ENCODE measurements at places on chromosomes 7 and 10.

DNA sequence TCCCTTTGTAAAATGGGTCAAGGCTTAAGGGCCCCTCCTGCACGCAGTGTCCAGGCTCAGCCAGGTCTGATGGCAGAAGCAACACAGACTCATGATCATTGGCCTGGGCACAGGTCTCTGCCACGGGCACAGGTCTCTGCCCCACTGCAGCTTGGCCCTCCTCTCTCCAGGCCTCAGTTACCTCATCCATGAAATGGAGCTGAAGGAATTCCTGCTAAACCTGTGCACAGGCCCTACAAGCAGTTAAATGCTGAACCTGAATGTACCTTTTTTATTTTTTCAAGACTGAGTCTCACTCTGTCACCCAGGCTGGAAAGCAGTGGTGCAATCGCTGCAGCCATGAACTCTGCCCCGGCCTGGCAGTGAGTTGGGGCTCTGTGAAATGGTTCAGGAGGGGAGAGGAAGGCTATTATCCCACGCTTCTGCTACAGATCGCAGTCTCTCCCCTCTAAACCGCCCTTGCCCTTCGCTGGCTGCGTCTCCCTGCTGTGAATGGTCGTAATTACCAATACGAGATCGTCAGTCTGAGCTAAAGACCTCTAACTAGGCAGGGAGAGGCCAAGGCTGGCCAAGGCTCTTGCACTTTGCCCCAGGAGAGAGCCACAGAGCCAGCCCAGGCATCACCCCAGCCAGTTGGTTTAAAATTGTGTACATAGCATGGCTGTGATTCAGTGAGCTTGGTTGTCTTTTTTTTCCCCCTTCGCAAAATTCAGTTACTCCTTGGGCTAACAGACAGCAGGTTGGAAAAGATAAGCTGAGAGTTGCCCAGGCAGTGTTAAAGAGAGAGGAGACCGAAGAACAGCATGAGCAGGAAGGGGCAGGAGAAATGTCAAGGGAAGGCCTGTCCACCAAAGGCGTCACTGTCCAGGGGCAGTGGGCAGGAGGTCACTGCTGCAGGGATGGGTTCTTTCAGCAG lies 93.0 kb upstream of the KCTD7 start:
- DNase-seq = peak; percentile 78

DNA sequence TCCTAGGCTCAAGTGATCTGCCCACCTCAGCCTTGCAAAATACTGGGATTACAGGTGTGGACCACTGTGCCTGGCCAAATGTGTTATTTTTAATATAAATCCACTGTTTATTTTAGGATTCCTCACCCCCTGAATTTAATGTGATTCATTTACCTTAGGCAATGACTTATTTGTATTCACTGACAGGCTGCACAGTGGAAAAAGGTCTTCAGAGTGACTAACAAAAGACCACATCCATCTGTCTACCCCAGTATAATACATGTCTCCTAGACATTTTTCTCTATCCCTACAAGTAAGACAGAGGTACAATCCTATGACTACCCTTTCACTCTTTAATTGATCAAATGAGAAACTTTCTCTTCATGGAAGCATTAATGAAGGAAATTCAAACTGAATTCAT lies 230.2 kb downstream of the AHR start:
- no peak for DNase-seq

DNA sequence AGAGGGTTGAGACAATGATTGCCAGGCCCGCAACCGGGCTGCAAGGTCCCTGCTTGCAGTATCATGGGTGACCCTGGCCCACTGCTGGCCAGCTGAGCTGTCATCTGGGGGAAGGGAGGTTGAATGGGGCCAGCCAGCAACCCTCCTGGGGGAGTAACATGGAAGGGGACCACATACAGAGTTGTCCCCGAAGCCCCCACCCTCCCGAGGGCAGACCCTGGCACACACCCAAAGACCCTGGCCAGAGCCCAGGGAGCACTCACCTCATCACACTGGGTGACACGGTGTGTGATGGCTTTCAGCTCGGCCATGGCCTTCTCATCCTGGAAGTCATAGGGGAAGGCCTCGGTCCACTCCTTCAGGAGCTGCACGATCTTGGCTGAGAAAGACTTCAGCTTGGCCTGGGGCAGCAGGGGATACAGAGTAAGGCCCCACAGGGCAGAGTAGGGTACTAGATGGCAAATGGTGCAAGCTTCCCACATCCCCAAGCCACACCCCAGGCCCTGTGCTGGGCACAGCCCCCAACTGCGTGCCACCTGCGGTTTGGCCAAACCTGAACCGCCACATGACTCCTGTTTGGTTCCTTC lies 63.4 kb downstream of the CSGALNACT2 start:
- no peak for DNase-seq

- DNase-seq = no peak
Measured at GRCh38 chr7:73974948-73975926, 52.7 kb upstream of the ELN start.

DNA sequence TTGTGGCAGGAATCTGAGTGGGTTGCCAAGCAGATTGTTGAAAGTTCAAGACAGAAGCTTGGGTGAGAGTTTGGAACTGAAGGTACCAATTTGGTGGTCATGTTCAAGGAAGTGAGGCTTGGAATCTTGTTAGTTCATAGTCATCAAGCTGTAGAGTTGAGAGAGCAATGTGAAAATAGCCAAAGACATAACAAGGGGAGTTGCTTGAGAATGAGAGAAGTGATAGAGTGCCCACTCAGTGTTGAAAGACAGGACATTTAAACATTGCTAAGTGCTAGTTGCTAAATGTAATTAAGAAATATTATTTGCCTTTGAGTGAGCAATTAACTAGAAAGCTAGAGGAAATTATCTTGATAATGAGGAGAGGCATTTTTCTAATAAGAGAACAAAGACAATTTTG lies 17.0 kb downstream of the ITGB8 start:
- DNase-seq = no peak

DNA sequence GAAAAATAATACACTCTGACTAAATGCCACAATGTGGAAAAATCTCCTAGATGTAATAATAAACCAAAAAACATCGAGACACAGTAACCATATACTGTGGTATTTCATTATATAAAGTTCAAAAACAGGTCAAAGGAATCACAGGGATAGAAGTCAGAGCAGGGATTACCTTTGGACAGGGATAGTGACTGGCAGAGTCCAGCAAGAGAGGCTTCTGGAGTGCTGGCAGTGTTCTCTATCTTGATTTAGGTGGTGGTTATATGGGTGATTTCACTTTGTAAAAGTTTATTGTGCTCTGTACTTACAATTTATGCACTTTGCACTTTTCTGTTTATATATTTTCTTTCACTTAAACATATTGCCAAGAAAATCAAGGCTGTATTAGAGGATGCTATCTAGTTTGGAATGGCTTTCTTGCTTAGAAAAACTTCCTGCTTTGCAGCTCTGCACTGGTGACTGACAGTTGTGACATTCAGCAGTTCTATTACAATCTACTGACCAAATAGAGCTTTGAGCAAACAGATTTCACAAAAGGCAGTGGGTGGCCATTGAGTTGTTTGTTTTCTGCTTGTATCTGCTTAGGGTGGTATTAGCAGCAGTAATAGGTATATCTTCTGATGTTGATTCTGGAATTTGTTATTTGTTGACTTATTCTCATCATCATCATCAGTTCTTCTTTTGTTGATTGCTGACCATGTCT lies 263.6 kb upstream of the LRGUK start:
- DNase-seq = no peak

- no peak for DNase-seq
Measured at GRCh38 chr10:59651902-59652301, 57.7 kb downstream of the SLC16A9 start.

GRCh38 chr10:43226441-43226840 lies 40.4 kb downstream of the RASGEF1A start:
- no peak for DNase-seq

- peak; percentile 12 for DNase-seq
Measured at GRCh38 chr7:26670290-26670689, 194.1 kb downstream of the SKAP2 start.

- DNase-seq = peak; percentile 78
Measured at GRCh38 chr7:134448356-134449229, 10.3 kb downstream of the AKR1B1 start.

DNA sequence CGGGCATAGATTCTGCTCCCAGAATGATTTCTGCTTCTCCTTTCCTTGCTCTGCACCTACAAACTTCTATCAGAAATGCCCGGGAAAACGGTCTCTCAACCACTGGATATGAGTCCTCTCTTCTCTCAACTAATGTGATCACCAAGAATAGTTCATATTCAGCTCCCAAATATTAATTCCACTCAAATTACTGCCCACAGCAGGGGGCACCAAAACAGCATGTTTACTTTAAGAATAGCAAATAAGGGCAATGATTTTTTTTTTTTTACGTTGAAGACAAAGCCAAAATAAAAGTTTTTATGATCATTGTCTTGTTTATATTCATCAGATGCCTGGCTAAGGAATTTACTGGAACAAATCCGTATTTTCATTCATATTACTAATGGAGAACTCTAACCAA lies 94.9 kb upstream of the PRSS1 start:
- peak; percentile 31 for DNase-seq

- DNase-seq = no peak
Measured at GRCh38 chr7:27152816-27153442, 546 bp upstream of the HOXA3 start.

DNA sequence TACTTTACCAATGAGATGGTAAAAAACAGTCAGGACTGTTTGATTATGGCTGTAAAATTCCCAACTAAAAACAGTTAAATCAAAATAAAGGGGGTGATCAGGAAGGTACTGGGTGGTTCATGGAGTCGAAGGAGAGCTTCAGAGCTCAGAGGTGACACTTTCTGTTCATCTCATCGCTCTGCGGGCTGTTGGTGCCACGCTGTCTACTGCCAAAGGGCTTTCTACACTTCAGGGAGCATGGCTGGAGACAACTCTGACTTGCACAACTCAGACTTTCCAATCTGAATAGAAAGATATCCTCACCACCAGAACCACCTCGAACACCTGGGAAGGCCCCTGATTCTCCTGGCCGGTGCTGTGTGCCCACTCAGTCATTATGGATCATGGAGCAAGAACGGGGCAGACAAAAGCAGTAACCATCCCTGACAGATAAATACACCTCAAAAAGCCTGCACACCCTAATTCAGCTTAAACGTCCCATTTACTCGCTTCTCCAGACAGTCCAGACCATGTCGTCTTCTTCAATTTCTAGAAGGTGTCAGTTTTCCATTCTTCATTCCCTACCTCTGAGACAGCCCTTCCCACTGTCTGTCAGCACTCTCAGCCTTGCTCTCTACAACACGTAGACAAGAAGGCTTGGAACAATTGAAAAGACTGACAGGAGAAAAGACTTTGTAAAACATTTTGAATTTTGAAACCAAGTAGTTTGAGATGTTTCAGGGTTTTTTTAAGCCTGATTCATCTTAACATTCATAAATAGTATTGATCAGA lies 348.7 kb upstream of the NFE2L3 start:
- no peak for DNase-seq

GRCh38 chr7:51059504-51060142 lies 257.0 kb downstream of the COBL start:
- no peak for DNase-seq

DNA sequence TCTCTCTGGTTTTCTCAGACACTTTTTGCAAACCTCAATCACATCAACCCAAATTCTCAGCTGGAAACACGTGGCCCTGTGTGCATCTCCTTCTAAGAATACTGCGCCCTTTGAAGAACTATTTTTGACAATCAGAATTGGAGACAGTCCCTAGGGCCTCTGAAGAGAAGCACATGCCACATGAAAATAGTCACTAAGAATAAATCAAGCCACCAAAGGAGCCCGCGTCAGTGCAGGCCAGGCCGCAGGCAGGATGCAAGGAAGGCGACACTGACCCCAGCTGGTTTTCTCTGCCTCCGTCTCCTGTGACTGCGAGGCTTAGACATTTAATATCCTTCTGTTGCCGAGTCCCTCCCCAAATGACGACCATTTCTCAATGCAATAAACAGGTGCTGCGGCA lies 88.0 kb upstream of the ADAM12 start:
- no peak for DNase-seq

GRCh38 chr7:36509962-36510361 lies 120.3 kb downstream of the ANLN start:
- DNase-seq = no peak

DNA sequence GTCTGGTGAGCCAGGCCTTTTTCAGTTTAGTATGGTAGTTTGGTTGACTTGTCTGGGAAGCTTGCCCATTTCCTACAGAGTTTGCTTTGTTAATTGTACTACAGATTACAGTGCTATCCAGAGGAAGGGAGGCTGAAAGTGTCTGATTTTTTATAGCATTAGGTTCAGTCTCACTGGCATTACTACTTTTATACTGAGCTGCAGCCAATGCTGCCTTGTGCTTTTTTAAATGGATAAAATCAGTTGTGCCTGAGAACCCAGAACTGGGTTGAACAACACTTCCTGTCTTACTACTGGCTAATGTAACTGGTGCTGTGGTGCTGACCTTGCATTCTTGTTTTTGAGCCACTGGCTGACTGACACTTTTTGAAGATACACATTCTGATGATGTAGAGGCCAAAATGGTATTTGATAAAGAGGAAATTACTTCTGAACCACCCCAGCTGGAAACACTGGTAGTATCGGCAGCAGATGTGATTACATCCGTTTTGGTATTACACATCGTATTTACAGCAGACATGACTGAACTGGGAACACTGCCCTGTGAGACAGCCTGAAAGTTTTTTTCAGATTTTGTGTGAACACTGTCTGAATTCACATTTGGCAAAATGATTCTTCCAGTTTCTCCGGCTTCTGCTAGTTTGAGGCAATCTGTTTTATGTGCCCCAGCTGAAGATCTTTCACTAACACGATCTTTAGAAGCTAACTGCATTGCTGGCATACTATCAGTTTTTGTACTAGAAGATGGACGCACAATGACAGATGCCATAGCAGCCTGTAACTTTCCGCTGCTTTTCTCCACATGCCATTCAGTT lies 74.1 kb downstream of the NRBF2 start:
- no peak for DNase-seq

GRCh38 chr10:91617072-91617609 lies 15.7 kb downstream of the PPP1R3C start:
- no peak for DNase-seq

GRCh38 chr7:76303202-76304147 lies 1.0 kb downstream of the HSPB1 start:
- peak; percentile 92 for DNase-seq

GRCh38 chr7:138979226-138979979 lies 1.8 kb downstream of the KIAA1549 start:
- peak; percentile 47 for DNase-seq

GRCh38 chr10:132579027-132579859 lies 41.7 kb downstream of the INPP5A start:
- DNase-seq = no peak

DNA sequence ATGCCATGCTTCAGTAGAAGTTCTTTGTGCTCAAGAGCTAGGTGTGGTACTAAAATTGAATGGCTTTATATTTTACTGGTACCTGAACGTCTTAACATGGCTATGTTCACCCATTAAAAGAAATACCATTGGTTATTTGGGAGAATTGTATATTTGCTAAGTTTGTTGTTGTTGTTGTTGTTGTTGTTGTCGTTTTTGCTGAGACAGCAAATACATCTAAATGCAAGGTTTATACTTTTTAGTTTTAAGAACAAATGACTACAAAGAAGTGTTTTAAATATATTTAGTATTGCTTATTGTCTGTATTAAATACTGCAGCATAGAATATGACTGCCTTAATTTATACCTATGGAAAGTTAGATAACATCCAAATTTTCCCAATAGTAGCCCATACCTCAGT lies 66.9 kb downstream of the HECW1 start:
- no peak for DNase-seq

- no peak for DNase-seq
Measured at GRCh38 chr10:111440501-111440900, 363.7 kb downstream of the ADRA2A start.

- no peak for DNase-seq
Measured at GRCh38 chr10:129962031-129962871, 1.8 kb downstream of the EBF3 start.

GRCh38 chr10:70312972-70313371 lies 29.2 kb upstream of the NPFFR1 start:
- no peak for DNase-seq
